Transverse colon (tissue), 4 donors: ENCODE measurements at places on chromosomes 6 and 20.
A peak's percentile ranks its signal among the peaks of the same experiment; 100 is the strongest.

GRCh38 chr6:1703091-1703855 is 93.6 kb downstream of the FOXC1 start:
- no peak for DNase-seq

DNA sequence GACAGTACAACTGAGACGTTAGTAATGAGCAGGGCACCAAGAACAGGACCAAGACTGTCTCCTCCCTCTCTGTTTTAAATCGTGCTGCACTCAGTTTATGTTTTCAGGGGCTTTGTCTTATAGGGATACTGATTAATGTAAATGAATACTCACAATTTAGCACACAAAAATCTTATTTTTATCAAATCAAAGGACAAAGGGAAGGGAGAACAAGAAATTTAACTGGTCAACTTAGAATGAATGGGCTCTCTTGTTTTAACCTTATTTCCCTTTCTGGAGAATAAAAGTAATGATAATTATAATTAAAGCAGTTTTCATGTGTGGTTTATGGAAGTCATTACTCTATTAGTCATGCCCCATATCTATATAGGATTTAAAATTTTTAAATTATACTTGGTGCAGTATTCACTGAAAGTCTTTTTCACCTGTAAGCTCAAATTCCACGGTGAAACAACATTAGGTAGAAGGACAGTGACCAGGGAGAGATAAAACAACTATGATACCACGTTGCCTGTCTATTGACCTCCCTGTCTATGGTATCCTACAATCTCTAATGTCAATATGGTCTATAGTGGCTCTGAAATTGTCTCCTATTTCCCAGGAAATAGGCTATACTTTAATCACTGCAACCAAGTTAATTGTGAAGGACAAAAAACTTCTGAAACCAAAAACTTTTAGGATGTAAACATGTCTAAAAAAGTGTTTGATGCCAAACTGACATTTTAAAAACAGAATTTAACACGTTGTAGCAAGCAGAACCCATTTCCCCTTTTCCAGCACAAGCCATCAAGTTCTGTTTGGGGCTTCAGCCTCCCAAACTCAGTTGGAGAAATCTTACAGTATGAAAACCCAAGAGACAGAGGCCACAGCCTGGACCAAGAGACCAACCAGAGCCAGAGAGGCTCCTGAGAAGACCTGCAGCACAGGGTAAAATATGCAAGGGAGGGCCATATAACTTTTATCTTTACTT is 15.0 kb downstream of the ELOVL5 start:
- no peak for DNase-seq

DNA sequence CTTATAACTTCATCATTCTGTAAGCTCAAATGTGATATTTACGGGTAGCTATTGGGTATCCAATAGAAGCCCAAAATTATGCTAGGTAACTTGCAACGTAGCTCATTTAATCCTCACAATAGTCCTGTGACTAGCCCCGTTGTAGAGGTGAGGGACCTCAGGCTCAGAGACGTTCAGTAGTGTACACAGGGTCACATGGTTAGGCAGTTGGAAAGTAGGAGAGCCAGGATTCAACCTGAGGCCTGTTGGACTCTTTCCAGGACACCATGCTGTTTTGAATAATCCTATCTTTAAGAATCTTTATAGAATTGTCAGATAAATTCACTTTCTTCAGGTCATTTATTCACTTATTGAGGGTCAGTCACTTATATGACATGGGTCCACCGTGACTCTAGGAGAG is 9.2 kb upstream of the ELOVL2 start:
- no peak for DNase-seq

GRCh38 chr20:36179170-36179945 is 24.8 kb downstream of the EPB41L1 start:
- DNase-seq = no peak

GRCh38 chr6:13445005-13445743 is 42.2 kb downstream of the GFOD1 start:
- DNase-seq = peak; percentile 89

DNA sequence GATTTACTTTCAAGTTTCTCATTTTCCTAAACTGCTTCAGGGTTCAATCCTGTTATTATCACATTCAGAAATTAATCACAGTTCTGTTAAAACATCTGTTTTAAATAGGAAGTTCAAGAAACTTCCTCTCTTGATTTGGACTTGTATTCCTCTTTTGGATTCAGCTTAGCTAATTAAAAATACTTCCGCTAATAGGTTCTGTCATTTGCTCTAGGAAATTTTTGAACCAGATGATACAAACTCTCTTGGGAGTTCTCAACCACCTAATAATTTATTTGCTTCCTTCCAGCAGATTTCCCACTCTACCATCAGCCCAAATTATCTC is 15.9 kb upstream of the TMEM30A start:
- DNase-seq = no peak

- DNase-seq = no peak
These were observed 15.9 kb downstream of the CPNE1 start for GRCh38 chr20:35648836-35649235.
